ENCODE measurements at places on chromosomes 5 and 9.

DNA sequence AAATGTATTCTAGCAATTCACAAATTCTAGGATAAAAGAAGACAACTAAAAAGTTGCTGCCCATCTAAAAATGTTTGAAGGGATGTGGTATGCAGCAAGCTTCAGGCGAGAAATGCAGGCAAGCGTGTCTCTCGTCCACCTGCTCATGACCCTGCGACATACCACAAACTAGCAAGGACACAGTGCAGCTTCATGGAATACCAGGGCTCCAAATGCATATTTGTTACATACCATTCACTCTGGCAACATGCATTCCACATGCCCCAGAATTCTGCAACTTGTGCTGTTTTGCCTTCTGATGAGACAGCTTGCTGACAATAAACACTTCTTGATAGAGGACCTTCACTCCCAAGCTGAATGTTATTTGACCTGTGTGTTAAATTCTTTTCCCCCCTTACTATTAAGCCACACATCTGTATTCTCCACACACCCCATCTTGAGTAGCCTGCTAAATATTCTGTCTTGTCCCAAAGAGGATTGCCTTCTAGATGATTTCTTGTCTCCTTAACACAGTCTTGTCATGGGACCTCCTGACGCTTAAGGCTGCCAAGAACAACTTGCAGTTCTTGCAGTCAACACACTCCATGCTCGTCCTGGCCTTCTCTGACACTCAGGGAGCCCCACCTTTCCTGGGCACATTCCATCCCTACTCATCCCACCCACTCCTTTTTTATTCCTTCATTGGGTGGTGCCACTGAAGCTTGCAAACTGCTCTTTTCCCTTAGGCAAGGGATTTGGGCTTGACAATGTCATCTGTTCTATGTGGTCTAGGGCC is 340.5 kb downstream of the PIK3R1 start:
- no peak for DNase-seq

DNA sequence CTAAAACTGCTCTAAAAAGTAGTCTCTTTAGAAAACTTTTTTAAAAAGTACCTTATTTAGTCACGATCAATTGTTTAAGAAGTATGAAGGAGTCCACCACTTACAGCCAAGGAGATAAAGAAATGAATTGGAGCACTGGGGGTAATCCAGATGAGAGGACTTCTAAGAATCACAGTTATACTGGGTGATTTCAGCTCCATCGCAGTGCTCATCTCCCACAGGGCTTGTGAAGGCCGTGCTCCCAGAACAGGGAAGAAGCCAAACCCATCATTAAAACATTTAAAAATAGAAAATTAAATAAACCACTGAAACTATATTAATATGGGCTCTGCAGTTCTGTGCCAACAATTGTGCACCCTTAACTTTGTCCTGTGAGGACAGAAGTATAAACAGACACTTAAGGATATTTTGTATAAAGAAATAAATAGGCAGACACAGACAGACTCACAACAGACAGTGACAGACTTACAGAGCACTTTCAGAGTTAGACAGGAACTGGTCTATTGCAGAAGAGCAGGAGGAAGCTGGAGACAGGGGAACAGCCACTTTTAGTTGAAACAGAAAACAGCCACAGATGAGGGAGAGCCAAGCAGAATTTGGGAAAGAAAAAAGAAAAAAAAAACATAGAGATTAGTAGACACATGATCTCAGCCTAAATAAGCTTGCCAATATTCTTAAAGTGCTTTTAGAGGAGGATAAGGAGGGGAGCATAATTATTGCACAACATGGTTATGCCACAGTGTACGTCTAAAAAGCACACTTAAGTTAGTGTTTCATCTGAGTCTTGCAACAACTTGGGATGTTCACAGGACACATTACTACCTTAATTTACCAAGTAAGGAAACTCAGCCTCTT is 81.8 kb downstream of the FBXO38 start:
- DNase-seq, result no peak

DNA sequence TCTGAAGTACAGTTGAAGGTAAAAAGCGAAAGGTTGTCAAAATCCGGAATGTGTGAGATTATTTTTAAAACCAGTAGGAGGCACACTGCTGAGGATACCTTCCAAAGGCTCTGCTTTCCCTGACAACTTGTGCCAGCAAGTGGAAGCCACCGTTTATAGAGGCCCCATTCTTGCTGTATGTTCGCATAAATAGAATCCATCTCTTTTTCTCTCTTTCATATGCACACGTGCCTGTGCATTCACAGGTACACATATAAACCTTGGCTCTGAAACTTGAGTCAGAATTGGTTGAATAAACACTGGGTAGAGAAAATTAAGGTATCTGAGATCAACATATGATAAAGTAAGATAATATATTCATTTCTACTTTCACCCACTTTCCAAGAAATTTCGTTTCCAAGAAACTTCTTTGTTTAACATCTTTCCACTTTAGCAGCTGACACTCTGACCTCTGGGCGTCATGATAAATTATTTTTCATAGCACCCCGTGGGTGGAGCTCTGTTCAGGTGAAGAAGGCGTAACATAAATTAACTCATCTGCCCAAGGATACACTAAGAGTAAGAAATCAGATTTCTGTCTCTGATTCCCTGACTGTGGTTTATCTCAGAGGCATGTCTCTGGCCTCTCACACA is 63.7 kb upstream of the RICTOR start:
- no peak for DNase-seq

DNA sequence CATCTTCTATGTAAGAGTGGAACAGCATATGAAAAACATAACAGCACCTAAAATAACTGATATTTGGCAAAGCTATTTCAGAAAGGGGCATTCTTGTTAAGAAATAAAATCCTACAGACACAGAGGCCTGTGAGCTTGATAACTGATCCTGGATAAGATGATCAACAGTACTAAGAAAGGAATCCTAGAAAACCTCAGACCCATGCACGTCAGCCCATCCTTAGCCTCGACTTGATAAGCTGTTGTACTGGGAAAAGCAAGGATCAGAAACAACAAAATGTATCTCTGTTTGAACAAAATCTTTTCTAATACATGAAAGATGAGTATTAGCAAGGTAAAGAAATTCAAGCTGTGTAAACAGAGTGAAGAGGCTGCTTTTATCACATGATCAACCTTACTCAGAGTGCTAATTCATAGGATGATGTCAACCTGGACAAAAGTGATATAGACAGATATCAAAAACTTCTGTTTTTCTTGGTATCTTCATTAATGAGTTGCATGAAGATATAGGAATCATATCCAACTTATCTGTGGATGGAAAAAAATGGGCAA is 15.2 kb downstream of the LIFR start:
- DNase-seq, result no peak

GRCh38 chr5:1464511-1464910 is 19.3 kb upstream of the SLC6A3 start:
- no peak for DNase-seq

DNA sequence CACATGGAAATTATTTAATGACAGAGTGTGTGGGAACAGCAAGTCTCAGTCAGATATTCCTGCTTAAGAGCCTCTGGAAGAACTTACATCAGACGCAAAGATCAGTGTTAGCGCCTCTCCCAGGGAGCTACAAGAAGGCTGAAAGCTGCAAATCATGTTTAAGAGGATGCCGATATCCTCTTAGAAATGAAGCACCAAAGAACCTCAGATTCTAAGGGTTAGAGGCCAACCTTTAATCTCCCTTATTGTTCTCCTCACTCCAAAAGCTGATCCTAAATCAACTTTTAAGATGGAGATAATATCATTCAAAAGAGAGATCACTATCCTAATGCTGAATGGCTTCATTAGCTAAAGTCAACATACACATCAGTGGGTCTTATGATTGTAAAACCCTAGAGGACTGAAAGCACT is 160.6 kb downstream of the NFIB start:
- DNase-seq, result no peak

DNA sequence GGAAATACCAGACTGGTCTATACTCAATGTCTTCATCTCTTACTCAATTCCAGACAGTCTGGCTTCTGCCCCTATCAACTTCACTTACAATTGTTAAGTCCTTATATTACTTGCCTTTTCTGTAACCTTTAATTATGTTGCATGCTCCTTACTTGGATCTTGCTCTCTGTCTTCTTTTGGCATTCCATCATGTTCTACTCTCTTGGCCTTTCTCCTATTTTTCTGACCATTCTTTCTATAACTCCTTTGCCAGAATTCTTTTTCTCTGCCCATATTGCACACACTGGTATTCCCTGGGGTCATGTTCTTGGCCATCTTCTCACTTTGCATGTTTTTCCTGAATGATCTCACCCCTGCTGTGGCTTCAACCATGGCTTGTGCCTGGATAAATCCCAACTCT is 209.8 kb upstream of the ZNF462 start:
- no peak for DNase-seq

- no peak for DNase-seq
Measured at GRCh38 chr9:125446561-125447094, 185.0 kb downstream of the GAPVD1 start.

DNA sequence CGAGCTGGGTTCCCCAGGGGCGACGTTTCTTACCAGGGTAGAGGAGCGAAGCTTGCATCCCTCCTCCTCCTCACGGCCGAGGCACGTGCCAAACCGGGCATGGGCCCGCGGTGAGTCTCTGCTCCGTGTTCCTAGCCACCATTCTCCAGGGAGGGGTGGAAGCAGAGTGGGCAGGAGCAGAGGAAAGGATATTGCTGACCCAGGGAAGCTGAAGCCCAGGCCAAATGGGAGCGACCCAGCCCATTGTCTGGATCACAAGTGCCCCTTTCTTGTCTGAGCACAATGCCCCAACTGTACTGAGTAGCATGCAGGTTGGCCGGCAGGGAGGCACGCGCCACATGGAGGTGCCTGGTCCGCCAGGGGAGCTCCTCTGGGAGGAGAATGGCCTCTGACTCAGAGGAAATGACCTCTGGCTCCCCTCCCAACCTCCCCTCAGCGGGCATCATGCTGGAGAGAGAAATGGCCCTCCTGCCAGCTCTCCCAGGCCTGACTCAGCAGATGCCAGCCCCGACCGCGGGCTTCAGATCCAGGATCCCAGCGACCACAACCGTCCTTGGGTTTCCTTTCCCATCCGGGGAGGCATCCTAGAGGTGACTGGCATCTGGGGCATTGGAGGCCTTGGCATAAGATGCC is 1.1 kb downstream of the PRR7 start:
- DNase-seq, result no peak

GRCh38 chr9:105972466-105973204 is 278.3 kb downstream of the TMEM38B start:
- no peak for DNase-seq

DNA sequence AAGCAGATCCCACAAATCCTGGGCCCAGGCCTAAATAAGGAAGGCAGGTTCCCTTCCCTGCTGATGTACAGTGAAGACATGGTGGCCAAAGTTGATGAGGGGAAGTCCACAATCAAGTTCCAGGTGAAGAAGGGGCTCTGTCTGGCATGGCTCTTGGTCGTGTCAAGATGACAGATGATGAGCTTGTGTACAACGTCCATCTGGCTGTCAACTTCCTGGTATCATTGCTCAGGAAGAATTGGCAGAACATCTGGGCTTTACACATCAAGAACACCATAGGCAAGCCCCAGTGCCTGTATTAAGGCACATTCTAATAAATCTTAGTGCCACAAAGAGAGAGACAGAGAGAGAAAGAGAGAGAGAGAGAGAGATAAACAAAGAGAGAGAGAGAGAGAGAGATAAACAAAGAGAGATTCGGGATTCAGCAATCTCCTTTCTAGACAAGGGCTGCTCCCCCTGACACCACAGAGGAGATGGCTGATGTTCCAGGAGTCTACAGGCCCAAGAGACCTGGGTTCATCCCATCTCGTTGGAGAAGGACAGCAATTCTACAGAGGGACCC is 45.5 kb upstream of the HSPA9 start:
- DNase-seq, result no peak

DNA sequence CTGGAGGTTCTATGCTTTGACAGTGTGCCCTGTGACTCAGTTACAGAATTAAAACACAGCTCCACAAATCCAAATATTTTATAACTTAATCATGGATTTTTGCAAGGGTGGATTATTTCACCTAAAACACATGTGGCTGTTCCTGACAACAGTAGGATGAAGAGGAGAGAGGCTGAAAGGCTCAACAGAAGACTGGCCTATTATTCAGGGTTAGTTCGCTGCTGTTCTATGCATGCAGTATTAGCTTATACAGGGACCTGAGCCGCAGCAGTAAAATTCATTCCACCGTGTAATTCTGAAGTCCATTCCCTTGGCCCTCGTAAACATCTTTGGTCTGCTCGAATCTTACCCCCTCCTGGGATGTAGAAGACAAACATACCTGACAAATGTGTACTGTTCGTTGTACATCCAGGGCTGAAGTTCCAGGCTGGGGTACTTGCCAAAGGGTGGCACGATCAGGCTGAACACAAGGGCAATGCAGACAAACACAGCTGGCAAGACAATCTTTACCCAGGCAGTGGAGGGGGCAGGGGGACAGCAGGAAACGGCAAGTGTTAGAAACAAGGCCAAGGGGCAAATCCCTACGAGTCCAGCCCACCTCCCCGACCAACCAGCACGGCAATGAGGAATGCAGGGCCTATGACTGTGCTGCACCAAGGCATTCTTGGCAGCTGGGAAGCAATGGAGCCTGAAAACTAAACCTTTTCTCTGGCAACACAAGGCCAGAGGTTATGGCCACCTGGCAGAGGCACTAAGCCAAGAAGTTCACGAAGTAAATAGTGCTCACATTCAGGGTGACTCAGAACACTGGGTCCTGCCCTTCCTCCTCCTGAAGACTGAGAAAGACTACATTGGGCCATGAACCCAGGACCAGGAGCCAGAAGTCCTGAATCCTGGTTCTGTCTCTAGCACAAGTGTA is 46.8 kb downstream of the NIPSNAP3B start:
- DNase-seq, result no peak

GRCh38 chr5:54519509-54519876 is 1.9 kb downstream of the SNX18 start:
- DNase-seq, result no peak

GRCh38 chr5:138458384-138458783 is 6.9 kb upstream of the EGR1 start:
- no peak for DNase-seq

GRCh38 chr5:72268753-72269410 is 51.2 kb downstream of the MRPS27 start:
- peak; percentile 43 for DNase-seq

- no peak for DNase-seq
Measured at GRCh38 chr9:136733611-136734010, 9.1 kb downstream of the LCN10 start.

GRCh38 chr5:110727025-110727314 is 499 bp upstream of the TMEM232 start:
- DNase-seq, result no peak

DNA sequence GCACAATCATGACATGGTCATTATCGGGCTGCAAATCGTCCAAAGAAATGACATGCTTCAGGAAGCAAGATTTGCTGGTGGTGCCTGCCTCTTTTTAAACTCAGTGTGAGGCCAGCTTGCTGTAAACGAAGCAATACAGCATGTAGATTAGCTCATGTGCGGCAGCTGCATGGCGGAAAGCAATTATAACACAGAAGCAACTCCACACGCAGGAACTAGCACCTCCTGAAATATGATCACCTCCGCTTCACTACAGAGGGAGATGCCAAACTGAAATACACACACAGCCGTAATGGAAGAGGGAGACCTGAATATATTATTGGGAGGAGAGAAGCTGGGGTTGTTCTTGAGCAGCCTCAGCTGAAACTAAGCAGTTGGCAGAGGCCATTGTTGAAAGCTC is 312.5 kb downstream of the PSAT1 start:
- DNase-seq, result no peak

- DNase-seq, result no peak
Measured at GRCh38 chr9:107547303-107547702, 57.7 kb upstream of the KLF4 start.
